ENCODE measurements at places on chromosomes 7 and 10.
A peak's percentile ranks its signal among the peaks of the same experiment; 100 is the strongest.

GRCh38 chr10:112369495-112370423 lies 4.2 kb upstream of the ACSL5 start:
- DNase-seq, result no peak

DNA sequence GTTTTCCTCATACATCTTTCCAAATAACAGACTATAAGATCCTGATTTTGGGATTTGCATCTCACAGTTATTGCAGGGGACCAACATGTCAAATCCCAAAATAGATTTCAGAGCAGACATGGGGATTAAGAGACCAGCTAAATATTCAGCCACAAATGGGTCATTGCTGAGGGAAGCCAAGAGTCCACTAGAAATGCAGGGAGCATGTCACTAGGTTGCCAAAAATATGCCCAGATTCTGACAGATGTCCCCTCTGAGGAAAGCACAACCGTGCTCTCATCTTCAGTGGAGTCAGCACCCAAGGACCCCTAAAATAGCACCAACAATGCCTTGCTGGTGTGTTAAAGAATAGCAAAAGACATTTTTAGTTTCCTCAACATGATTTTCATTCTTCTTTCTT lies 56.2 kb upstream of the AGK start:
- DNase-seq, result no peak

DNA sequence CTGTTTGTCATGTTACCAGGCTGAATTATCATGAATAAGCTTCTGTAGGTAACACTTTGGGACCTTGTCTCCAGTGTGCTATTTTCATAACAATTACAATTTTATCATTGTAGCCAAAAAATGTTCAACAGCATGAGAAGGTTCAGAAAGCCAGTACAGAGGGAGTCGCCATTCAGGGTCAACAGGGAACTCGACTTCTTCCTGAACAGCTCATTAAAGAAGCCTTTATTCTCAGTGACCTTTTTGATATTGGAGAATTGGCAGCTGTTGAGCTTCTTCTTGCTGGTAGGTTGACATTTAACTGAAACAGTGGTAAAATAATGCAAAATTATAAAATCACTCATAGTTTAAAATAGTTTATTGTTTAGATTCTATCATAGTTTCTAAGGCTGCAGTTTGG lies 15.8 kb downstream of the NUP205 start:
- no peak for DNase-seq

- no peak for DNase-seq
Observed at GRCh38 chr7:102866535-102867215, 46.1 kb upstream of the LRRC17 start.

GRCh38 chr7:3980300-3980643 lies 679.2 kb downstream of the SDK1 start:
- no peak for DNase-seq

- DNase-seq, result no peak
Observed at GRCh38 chr10:36157486-36157885, 515.4 kb upstream of the FZD8 start.

DNA sequence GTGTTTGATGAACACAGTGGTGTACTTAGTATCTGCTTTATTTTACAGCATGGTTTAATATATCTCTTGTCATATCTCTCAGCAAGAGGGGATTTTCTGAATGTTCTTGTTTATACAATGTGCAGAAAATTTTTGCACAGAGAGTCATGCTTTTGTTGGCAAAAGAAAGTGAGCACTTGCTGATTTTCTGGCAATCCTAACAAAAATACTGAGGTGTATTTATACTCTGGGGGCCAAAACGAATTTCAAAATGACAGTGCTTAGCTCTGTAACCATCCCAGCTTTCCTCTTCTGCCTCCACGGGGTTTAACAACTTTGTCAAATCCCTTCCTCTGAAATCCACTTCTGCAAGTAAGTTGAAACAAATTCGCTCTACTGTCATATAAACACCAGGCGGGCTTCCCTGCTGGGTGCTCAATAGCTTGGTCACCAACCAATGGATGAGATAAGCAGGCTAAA lies 169.2 kb downstream of the NOC3L start:
- DNase-seq, result no peak

GRCh38 chr7:41188163-41189130 lies 514.4 kb downstream of the INHBA start:
- DNase-seq, result no peak

GRCh38 chr10:14858338-14858960 lies 20.2 kb upstream of the SUV39H2 start:
- no peak for DNase-seq

DNA sequence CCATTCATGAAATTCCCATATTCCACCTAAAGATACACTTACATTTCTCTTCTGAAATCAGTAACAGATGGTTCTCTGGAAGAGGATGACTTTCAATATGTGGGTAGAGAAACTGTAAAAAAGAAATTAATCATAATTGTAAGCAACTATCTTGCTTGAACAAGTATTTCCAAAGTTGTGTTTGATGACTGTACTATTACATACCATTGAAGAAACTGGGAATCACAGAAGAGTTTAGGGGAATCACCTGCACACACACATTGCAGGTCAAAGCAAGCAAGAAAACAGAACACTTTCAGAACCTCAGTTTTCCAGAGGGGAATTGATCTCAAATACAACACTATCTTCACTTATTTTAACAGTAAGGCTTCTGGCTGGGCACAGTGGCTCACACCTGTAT lies 33.6 kb downstream of the GSAP start:
- DNase-seq, result no peak

DNA sequence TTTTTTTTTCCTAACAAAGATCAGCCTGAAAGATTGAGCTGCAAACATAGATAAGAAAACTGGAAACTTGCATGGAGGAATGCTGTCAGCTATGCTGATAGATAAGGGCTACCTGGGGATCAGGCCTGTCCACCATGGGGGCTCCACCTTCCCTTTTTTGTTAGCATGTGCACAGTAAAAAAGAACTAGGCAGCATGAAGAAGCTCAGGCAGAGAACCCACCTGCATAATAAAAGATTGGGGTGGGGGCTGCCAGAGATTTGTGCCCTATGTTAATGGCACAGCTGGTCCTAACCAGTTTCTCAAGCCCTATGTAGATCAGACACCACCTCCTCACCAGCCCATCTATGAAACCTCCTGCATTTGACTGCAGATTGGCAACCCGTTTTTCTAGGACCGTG lies 45.4 kb upstream of the CACNB2 start:
- DNase-seq, result no peak

GRCh38 chr7:23721456-23721855 lies 11.4 kb downstream of the STK31 start:
- DNase-seq, result no peak

DNA sequence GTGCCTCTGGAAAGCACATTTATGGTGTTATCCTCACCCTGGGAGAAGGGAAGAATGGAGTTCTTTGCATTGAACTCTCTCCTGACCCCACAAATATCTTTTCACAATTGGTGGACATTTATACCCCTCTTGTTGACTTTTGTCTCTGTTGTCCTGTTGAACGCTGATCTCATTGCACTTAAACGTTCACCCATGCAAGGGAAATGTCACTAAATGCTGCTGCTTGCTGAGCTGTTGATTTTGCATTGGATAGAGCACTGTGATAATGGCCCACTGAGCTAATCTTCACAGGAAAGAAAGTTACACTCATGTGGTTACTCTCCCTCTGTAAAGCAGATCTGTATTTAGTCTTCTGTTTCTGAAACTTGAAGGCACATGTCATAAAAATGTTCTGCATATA lies 133.4 kb downstream of the FZD1 start:
- no peak for DNase-seq

GRCh38 chr7:50282813-50283605 lies 21.5 kb upstream of the IKZF1 start:
- no peak for DNase-seq

DNA sequence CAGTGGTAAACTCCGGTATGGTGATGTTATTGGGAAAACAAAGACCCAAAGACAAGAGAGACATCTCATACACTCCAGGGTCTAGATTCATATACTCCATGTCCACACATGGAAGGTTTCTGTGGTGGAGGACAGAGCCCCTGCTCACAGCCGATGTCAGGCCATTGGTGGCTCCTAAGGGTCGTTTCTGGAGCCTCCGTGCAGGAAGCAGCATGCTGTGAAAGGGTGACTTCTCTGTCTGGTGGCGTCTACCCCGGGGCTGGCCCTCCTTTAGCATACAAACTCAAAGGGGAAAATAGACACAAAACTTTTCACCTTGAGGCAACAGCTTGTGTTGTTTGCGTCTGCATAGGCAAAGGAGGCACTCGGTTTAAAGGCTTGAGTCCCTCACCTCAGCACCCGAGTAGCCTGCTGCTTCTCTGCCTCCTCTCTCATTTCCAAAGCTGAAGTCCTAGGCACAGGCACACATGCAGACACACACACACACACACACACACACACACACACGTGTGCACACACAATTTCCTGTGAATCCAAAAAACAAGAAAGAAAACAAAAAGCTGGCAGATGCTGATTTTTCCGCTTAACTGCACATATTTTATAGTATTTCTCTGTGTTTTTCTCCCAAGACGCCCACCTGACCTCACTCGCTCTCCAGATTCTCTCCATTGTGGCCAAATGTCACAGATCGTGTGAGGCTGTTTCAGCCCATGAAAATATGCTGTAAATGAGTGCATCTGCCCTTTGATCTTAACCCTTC lies 601.4 kb upstream of the MGMT start:
- no peak for DNase-seq

- no peak for DNase-seq
Observed at GRCh38 chr10:20962165-20962564, 65.1 kb upstream of the NEBL start.

DNA sequence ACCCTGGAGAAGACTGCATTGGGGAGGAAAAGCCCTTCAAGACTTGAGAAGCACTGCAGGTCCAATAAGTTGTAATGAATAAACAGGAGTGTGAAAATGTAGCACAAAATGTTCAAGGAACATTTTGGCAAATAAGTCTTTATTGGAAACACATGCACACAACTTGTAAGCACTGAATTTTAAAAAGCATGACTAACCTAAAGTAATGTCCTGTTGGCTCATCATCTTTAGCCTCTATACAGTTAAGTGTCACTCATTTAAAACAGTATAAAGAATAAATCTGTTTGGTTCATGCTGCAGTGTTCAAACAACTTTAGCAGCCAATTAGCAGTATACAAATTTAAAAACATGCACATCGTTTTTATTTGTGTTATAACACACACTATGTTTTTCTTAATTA lies 108.6 kb downstream of the CDK6 start:
- no peak for DNase-seq

GRCh38 chr7:100465702-100466311 lies 1.7 kb upstream of the SPACDR start:
- peak; percentile 87 for DNase-seq

- DNase-seq, result no peak
Observed at GRCh38 chr7:51224811-51225595, 91.6 kb downstream of the COBL start.

DNA sequence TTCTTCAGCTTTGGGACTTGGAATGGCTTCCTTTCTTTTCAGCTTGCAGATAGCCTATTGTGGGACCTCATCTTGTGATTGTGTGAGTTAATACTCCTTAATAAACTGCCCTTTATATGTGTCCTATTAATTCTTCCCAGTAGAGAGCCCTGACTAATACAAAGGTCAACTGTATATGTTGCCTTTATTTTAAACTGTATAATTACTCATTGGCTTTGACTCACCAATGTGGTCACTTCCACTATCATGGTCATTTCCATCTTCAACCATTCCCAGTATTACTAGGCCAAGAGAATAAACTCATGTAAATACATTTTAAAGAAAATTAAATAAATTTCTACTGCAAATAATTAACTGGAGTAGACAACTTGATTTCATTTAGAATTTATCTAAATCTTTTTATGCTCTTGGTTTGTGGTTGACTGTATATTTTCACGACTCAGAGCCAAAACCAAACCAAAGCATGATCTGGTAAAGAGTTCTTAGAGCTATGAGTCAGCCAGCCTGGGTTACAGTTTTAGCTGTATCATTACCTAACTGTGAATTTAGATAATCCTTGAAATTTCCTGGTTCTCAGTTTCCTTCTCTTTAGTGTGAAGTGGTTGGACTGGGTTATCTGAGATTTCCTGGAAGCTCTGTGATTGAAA lies 188.4 kb downstream of the PPP1R3A start:
- no peak for DNase-seq

DNA sequence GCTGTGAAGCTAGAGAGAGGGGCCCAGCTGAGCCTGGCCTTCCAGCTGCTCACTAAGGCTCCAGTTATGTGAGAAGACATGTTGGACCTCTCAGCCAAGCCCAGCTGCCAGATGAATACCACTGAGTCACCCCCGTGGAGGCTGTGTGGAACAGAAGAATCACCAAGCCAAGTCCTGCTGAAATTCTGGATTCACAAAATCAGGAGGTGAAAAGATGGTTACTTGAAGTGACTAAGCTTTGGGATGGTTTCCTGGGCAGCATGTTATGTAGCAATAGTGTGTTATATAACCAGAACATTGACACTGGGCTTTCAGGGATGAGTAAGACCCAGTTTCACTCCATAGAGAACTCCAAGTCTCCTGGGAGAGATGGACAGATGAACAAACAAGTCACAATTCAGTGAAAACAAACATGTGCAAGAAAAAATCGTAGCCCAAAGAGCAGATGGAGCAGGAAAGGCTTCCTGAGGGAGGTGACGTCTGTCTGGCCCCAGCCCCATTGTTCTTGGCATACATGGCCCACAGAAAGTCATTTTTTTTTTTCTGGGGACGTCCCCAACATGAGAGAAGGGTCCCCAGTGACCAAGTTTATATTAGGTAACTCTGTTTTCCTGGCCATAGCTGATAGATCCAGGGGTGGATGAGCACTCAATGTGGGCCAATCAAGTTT lies 64.1 kb upstream of the PDZD8 start:
- no peak for DNase-seq

DNA sequence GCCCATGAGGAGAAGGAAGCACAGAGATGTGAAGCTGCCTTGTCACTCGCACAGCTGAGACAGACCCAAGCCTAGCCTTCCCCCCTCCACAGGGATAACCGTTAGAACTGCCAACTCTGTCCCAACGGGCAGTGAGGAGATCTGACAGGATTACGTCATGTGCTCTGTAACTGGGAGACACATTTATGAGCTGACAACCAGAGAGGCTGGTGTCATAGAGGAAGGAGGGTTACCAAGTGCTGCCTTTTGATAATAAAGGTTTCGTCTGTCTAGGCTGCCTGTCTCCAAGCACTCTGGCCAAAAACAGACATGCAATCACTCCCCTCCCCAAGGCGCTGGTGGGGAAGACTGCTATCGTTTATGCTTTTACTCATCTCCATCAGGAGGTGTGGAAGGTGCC lies 165.9 kb downstream of the PLXNA4 start:
- DNase-seq, result peak; percentile 81

DNA sequence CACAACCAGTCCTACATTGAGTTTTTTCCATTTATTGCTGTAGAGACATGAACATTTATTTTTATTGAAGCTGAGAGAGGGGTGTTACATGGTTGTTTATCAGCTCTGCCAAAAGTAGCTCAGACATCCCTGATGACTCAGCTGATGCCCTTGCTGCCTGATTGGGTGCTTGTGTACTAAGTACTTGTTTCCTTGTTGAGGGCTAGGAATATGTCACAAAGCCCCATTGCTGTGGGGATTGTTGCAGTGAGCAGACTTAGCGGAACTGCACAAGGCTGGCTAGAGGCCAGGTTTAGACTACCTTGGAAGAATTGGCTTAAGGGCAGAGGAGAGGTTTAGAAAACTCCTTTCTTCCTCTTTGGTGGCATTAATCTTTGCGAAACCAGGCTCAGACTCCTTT lies 110.6 kb downstream of the AUTS2 start:
- peak; percentile 79 for DNase-seq

- no peak for DNase-seq
Observed at GRCh38 chr7:122123746-122124145, 20.3 kb downstream of the AASS start.

All from hematopoietic multipotent progenitor cell treated with erythropoietin and hydrocortisone succinate and interleukin-3 and kit ligand, for 4 days (in vitro differentiated cells).